ENCODE measurements at places on chromosomes 5 and 9.

DNA sequence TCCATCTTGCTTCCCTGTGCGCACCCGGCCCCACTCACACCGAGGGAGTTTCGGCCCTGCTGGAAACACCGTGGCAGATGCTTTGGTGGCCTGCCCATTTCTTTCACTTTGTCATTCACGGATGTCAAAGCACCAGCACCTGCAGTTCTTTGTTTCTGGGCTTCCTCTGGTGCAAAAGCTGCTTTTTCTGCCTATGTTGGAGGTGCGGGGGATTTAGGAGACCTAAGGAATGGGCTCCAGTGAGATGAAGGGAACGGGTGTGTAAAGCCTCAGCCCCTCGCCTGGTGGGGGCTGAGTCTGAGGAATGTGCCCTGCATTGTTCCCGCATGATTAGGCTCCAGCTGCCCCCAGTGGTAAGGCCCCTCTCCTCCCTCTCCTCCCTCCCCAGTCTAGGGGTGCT is 62.3 kb downstream of the THBS4 start:
- no peak for DNase-seq

DNA sequence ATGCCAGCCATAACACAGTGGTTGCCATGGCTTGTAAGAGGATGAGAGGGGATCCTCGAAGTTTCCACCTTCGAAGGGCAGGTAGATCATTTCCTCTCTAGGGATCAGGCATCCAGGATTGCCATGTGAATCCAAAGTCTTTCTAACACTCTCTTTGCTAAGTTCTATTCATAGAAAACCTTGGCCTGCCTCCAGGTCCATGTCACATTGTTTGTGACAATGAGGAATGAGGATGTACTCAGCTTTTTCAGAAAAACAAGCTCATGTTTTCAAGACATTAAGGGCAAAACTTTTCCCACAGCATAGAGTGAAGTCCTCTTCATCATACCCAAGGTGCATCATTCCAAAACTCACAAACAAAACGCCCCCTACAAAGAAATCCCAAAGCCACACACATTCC is 19.6 kb downstream of the ESM1 start:
- DNase-seq = no peak

DNA sequence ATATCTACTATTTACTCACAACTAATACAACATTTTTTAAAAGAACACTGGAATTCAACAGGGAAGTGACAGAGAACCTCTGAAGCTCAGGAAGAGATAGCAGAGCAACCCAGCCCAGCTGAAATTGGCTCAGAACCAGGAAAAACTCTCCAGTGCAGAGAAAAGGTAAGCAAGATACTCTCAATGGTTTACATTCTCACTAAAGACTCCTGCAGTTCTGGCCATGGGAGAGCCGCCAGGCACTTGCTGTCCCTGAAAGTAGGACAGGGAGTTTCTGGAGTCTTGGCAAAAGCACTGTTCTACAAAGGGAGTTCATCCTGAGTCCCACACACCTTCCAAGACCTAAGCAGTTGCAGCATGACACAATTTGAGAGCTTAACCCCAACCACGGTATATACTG is 330.8 kb downstream of the TRIM36 start:
- DNase-seq = no peak

DNA sequence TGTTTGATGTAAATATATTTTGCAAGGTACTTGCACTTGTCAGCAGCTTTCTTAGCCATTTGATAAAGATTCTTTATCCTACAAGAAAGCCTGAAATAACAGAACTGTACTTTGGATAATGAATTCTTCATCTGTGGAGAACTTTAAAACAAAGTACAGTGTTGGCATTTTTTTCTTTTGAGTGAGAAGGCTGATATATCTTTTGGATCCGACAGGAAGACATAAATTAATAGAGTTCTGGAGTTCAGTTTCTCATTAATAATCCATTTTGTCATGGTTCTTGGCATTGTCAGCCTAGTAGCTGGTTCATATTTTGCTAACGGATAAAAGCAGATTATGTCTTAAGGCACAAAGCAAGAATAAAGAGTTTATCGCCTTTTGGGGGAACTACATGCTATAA is 17.0 kb downstream of the PBX3 start:
- no peak for DNase-seq

DNA sequence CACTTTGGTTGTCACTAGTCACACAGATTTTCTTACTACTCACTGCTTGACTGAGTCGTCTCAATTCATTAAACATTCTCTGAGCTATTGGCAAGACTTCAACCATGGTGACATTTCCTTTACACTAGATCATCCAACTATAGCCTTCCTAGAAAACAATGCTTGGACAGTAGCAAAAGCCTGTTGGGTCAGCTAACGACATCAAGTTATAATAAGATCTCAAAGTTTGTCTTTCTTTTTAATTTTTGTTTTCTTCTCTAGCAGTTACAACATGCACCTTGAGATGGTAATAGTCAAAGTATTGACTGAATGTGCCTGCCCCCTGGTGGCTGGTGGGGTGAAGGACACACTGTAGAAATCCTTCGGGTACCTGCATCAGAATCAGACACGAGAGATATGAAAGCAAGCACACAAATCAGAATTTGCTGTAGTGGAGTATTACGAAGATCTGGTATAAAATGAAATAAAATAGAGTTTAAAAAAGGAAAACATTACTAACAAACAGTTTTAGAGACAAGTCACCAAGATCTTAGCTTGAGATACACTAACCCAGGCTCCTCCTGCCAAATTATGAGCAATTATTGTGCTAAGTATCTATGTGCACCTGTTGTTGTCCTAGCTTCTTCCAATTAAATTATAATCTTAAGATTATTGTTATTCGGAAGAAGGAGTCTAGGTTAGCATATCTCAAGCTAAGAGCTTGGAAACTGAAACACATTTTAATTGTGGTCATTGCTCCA is 81.2 kb downstream of the ARL15 start:
- DNase-seq = peak; percentile 33
